NCI-H1436 (cell line): ENCODE measurements at places on chromosomes 2 and 18.

GRCh38 chr2:26432859-26433258 lies 31.1 kb downstream of the DRC1 start:
- DNase-seq, result no peak

- no peak for DNase-seq
These were observed 11.8 kb downstream of the CNOT11 start for GRCh38 chr2:101264360-101264939.

DNA sequence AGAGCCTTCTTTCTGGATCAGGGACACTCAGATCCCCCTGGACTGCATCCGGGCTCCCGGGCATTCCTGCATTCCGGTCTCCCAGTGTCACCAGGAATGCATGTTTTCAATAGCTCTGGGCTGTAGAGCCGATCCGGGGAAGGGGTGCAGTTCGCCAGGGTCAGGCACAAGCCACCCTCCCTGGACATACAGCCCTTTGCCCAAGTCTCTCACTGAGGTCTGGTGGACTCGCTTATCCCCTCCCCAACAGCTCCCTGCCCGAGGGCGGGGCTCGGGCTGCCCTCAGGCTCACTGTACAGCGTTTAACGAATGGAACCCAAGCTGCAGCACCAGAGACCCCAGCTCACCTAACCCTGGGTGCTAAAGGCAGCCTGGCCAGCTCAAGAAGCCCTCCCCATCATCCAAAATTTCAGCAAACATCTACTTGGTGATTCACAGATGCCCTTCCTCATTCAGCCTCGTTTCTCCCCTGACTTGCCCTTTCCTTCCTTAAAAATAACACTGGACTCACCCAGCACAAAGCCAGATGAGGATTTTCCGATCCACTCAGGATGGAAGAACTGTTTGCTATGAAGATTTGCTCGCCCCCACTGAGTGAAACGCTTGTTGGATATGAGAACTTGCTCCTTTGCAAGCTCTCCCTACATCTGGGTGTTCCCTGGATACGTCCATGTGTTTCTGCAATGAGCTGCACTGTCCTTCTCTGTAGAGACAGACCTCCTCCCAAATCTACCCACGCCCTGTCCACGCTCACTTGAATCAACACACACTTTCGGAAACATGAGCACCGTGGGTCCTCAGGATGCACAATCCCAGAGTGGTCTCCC lies 58.1 kb downstream of the PXDN start:
- no peak for DNase-seq

GRCh38 chr2:164495491-164496223 lies 125.6 kb downstream of the GRB14 start:
- no peak for DNase-seq

DNA sequence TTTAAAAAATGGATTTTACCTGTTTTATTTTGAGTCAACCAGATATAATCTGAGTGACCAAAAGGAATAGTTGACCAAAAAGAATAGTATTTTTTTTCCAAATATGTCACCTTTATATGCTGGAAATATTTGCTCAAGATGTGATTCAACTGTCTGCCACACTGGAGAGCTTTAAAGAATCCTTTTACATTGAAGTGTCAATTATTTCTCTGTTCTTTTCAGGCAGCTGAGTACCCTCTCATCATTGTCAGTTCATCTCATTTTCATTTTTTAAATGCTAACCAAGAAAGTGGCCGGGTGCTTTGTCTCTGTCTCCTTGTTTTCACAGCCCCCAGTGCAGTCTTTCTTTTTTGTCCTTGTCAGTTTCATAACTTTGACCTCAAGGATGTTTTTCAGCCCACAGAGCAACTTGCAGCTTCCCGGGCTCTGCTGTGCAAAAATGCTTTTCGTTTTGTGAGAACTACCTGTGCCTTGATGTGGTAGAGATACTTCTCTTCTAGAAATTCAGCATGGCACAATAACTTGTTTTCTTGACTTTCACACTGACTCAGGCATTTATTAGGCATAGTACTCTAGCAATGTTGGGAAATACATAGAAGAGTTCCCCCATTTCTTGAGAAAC lies 23.4 kb upstream of the CERS6 start:
- DNase-seq, result peak; percentile 55

- no peak for DNase-seq
These were observed 1201.8 kb upstream of the CDH2 start for GRCh38 chr18:29378651-29379136.

GRCh38 chr18:57705832-57706595 lies 84.4 kb upstream of the NARS1 start:
- DNase-seq, result peak; percentile 61

DNA sequence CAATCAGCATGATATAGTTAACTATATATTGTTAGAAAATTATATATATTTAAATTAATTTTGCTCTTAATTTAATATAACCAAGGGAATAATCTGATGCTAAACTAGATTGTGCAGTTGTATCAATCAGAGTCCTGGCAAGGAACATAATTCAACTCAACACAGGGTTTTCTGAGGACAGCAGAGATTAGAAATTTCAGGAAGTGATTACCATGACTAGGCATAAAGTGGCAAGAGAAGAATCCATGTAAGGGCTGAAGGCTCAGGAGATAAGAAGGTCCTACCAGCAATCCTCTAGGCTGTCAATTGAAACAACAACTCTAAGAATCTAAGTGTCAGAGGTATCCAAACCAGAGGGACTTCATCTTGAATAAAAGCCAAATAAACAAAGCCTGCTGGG lies 807.8 kb downstream of the DSC3 start:
- DNase-seq, result no peak

GRCh38 chr2:140775411-140775810 lies 1355.4 kb downstream of the LRP1B start:
- no peak for DNase-seq

- DNase-seq, result no peak
These were observed 197.0 kb downstream of the STK39 start for GRCh38 chr2:168050377-168050776.

DNA sequence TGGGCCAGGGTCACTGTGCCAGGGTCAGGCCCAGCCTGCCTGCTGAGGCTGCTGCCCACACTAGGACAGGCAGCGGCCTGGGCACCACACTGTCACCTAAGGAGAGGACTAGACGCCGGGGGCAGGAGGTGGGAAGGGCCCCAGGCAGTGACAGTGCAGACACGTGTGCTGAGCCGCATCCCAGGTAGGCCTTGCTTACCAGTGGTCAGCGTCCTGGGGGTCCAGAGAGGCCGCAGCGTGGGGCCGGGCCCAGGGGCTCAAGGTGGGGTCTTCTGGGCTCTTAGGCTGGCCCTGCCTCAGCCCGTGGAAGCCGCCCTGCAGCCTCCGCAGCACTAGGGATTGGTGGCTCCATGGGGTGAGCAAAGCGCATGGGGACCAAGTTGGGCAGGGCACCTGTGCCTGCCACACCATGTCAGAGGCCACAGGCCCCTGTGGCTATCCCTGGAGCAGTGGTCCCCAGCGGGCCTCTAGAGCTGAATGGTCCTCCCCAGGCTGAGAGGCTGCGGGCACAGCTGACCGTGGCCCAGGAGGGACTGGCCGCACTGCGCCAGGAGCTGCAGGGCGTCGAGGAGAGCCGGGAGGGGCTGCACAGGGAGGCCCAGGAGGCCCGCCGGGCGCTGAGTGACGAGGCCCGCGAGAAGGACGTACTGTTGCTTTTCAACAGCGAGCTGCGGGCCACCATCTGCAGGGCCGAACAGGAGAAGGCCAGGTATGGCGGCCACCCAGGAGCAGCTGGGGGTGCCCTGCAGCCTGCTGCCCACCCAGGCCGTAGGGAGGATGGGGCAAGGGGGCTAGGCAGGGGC lies 35.2 kb upstream of the SNED1 start:
- DNase-seq, result no peak

DNA sequence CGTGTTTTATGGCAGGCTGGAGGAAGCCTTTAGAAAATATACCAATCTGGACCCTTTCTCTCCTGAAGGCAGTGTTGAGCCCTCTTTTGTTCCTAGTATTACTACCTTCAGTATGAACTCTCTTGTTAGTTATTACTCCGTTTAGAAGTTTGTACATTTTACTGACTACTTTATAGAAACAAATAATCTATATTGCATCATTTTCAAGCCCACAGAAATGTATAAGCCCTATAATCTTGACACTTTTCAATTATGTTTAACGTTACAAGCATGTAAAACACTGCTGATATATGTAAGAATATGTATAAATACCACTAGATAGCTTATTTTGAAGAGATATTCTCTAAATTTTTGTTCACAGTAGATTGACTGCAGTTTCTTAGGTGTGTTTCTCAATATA lies 64.0 kb downstream of the SLC25A12 start:
- no peak for DNase-seq

GRCh38 chr18:31325051-31325450 lies 7.1 kb downstream of the DSG1 start:
- DNase-seq, result no peak

DNA sequence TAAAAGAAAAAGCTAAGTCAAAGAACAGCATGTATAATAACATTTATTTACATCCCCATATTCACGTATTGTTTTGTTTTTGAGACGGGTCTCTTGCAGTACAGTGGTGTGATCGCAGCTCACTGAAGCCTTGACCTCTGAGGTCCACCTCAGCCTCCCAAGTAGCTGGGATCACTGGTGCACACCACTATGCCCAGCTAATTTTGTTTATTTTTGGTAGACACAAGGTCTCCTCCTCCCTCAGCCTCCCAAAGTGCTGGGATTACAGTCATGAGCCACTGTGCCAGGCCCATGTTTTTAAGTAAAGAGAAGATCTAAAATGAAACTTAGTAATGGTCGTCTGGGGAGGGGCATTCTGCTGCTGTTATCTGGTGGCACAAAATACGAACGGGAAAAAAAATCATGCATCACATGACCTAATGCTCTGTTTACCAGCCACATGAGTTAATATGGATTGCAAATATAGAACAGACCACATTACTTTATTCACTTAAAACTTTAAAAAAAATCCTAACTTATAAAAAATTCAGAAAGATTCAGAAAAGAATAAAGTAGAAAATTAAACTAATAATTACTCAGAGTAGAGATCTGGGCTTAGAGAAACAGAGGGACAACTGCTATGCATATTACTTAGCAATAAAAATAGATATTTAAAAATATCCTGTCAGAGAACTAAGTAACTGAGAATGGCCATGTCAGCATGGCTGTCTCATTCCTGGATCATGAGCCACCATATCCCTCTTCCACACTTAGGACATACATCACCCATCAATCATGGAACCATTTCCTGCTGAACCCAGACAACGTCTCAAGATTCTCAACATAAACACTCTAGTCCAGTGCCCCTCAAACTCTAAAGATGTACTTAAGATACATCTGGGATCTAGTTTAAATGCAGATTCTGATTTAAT lies 7.3 kb downstream of the MMADHC start:
- no peak for DNase-seq
